Panc1 (cell line): ENCODE measurements at places on chromosomes 6 and 20.

GRCh38 chr6:165889636-165890403 is 226.8 kb upstream of the PDE10A start:
- DNase-seq = no peak

DNA sequence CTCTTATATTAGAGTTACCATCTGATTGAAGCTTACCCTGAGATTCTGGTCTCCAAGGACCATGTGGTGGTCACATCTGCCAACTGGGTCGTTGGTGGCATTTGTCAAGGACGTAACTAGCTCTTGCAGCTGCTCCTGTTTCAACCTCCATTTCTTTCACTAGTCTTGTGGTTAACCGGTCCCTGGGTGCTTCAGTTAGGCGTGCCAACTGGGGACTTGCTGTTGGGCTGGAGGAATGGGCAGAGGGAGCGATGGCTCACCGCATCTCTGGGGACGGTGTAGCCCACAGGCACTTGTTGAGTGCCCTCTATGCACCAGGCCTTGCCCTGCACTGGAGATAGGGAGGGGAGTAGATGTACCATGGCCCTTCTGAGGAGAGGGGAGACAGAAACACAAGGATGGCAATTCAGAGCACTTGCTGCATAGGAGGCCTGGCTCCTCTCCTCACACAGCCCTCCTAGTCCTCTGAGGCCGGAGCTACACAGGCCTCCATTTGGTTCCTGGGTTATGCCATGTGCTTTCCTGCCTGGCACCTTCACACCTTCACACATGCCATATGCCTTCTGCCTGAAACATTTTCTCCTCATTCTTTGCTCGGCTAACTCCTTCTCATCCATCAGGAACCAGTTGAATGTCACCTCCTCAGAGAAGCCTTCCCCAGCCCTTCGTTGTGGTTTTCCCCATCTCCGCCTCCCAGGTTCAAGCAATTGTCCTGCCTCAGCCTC is 20.0 kb upstream of the ASXL1 start:
- DNase-seq = no peak

DNA sequence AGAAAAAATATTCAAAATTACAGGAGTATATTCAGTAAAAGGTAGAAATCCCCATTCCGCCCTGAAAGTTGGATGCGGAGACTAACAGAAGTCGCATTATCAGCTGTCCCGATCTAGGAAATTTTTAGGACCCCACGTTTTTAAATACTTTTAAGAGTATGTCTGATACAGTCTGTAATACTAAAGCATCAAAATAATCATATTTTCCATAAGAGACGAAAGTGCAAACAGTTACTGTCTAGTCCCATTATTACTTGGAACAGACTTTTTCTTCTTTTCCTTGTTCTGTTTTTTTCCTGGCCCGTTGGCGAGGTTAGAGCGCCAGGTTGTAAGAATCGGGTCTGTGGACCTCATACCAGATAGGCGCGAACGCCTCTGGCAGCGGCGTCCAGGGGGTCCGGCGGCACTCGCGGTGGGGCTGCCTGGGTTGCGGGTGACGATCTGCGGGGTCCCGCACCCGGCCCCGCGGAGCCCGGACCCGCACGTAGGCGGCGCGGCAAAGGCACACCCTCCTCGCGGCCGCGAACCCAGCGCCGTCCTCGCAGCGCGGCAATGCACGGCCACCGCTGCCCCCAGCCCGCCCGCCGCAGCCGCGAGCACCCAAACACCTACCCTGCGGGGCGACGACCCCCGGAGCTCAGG is 460 bp downstream of the PLAGL1 start:
- DNase-seq = no peak

- no peak for DNase-seq
These were observed 1.5 kb upstream of the SLA2 start for GRCh38 chr20:36647196-36648121.

DNA sequence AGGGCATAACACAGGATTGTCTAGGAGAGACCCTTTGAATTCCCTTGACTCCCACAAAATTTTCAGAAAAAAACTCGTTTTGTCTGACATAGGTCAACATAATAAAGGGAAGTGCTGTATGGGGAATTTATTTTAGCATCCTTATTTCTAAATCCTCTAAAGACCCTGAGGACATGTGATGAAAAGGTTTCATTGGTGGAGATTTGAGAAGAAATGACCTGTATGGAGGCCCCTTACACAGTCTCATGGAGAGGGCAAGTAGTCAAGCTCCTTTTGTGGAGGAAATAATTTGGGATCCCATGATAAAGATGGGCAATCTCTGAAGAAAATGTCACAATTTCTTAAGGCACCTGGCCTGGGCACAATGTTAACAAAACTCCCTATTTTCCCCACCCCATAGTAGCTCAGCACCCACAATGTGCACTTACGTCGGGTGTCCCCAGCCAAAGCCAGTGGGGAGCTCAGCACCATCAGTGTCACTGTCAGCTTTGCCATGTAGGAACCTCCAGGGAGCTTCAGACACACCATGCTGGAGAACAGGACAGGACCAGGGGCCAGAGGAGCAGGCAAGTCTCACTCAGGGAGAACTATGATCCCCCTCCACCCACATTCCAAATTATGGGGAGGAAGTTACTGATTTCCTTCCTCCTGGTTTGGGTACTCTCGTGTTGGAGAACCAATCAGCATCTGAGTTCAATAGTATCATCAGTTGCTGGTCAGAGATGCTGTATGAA is at the start of gene HLA-DRB5:
TSS of gene HLA-DRB5 (minus strand) at position 591 of the 734 bp plus-strand sequence. CDS start at position 528, 63 bp downstream.
- DNase-seq = no peak

- DNase-seq = peak; percentile 96
These were observed 11.5 kb upstream of the DSTN start for GRCh38 chr20:17558154-17558940.

- no peak for DNase-seq
These were observed 155.5 kb downstream of the LPA start for GRCh38 chr6:160508599-160508998.

DNA sequence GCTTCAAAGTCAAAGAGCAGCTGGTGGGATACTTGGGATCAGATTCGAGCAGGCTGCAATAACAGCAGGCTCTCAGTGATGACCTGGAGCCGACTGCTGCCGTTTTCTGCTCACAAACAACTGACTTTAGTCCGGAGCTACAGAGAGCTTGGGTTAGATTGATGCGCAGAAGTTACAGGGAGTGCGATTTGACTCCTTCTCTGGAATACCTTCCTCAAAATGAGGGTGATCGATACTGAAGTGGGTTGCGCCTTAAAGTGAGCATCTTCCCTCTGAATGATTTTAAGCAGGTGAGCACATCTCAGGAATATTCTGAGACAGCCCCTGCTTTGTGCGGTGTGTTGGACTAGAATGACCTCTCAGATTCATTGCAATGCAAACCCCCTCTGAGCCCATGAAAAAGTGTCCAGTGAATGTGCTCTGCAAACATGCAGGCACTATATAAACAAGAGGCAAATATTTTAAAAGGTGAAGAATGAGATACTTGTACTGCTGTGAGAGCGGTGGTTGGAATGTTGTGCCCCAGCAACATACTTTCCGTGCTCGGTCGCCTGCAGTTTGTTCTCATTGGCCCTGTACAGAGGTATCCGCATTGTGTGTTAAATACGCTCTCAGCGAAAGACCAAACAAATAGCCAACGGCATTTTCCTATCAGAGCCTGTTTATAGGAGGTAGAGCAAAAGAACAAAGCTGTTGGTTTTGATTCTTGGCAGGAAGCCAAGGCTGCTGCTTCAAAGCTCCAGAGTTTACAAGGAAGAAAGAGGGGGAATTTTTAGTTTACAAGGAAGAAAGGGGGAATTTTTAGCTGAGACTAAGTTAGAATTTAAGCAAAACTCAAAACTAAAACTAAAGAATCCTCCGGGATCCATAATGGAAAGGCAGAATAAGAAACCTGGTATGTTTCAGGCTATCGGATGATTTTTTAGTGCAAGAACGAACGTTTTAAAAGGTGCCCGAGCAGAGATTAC is 67.7 kb downstream of the PHACTR2 start:
- DNase-seq = no peak

DNA sequence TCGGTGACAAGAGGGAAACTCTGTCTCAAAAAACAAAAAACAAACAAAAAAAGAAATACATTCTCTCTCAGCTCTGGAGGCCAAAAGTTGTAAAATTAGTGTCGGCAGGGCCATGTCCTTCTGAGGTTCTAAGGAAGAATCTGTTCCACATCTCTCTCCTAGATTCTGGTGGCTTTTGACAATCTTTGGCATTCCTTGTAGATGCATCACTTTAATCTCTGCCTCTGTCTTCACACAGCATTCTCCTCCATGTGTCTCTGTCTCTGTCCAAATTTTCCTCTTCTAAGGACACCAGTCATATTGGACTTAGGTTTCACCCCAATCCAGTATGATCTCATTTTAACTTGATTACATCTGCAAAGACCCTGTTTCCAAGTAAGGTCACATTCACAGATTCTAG is 9.1 kb downstream of the PPP2R5D start:
- no peak for DNase-seq

DNA sequence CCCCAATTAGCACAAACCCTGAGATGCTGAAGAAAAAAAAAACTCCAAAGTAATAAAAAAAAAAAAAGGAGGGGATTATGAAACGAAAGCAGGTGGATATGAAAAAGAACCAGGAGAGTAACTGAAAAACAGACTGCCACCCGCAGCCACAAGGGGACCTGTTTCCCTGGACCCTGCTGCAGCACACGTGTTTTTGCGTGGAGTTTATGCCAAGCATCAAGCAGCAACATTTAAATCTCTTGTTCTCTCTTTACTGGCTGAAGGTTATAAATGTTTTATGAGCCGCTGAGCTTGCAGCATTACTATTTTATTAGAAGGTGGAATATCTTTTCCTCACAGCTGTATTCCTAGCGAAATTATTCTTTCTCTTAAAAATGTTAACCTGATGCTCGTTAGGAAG is 131.6 kb upstream of the OLIG3 start:
- no peak for DNase-seq

DNA sequence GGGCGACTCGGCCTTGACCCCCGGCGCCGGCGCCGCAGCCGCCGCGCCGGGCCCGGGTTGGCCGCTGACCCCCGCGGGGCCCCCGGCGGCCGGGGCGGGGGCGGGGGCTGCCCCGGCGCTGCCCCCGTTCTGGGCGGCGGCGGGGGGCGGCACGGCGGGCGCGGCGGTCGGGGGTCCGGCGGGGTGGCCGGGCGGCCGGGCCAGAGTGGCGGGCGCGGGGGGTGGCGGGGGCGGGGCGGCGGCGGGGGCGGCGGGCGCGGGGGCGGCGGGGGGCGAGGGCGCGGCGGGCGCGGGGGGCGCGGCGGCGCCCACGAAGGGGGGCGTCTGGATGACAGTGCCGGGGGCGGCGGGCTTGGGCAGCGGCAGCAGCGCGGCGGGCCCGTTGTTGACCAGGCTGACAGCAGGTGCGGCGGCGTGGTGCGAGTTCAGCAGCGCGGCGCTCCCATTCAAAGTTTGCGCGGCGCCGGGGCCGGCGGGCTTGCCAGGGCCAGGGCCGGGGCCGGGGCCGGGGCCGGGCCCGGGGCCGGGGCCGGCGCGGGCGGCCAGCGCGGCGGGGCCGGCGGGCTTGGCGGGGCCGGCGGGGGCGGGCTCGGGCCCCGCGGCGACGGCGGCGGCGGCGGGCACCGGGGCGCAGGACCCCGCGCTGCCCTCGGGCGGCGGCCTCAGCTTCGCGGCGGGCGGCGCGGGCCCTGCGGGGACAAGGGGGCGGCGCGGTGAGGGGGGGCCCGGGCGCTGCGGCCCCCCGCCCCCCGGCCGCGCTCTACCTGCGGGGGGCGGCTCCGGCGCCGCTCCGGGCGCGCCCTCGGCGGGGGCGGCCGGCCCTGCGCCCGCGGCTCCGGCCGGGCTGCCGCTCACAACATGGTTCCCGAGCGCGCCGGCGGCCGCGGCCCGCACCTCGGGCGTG is 659 bp downstream of the TAF4 start:
- DNase-seq = no peak

GRCh38 chr6:21151119-21151518 is 442.4 kb upstream of the SOX4 start:
- DNase-seq = no peak

- no peak for DNase-seq
These were observed 593.4 kb downstream of the UTRN start for GRCh38 chr6:144878577-144878976.

GRCh38 chr6:126650931-126651330 is 311.0 kb downstream of the CENPW start:
- DNase-seq = no peak

DNA sequence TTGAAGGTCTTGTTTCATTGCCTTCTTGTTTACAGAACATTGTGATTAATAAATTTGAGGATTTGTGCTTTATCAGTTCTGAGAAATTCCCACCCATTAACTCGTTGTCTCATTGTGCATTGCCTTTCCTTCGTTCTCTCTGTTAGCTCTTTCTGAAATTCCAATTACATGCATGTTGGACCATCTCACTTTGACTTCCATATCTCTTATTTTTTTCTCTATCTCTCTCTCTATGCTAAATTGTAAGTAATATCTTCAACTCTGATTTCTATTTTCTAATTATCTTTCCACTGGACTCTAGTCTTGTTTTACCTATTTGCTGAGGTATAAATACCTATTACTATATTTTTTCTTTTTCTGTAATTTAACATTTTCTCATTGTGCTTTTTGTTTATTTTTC is 92.3 kb downstream of the SHLD1 start:
- no peak for DNase-seq

- no peak for DNase-seq
These were observed 6.1 kb upstream of the ZMYND8 start for GRCh38 chr20:47362361-47363219.

- no peak for DNase-seq
These were observed 90.7 kb upstream of the BEND6 start for GRCh38 chr6:56864171-56864616.

GRCh38 chr20:23448167-23448566 is 4.5 kb downstream of the CST11 start:
- no peak for DNase-seq

DNA sequence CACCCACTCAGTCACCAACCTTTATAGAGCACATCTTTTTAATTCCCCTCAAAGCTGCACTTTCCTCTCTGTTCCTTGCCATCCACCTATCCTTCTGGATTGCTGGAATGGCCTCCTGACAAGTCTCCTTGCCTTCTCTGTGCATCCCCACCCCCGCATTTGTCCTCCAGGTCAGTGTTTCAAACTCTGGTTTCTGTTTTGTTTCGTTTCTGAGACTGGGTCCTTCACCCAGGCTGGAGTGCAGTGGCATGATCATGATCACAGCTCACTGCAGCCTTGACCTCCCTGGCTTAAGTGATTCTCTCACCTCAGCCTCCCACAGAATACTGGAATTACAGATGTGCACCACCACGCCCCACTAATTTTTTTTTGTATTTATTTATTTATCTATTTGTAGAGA is 96.2 kb downstream of the PLCB1 start:
- DNase-seq = no peak

DNA sequence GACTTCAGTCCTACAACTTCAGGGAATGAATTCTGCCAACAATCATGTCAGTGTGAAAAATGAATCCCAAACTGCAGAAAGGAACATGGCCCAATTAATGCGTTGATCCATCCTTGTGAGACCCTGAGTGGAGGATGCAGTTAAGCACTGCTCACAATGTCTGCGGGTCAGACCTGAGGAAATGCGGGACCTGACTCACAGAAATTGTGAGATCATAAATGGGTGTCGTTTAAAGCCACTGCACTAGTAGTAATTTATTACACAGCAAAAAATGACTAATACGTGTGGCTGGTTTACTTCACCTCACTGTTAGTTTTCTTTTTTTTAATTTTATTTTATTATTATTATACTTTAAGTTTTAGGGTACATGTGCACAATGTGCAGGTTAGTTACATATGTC is 505.0 kb downstream of the PRKN start:
- DNase-seq = no peak
